Progenitor cell of endocrine pancreas (in vitro differentiated cells): ENCODE measurements at places on chromosomes 12 and 14. TPM values are rescaled to one million over a fixed set of nuclear protein-coding genes. Genes with fewer than 3 reads are reported as not detected.

Gene ALDH1L2
- 0.69 and 1.5 TPM in 2 replicates for total RNA-seq

Gene GPR132
- total RNA-seq: 0.57 and 0.69 TPM in 2 replicates

Gene GLT8D2
- total RNA-seq: 0.46 and 0.80 TPM in 2 replicates

Gene MYG1
- 58.9 and 60.7 TPM in 2 replicates for total RNA-seq

Gene GALC
- total RNA-seq: 43.0 and 44.0 TPM in 2 replicates

Gene PMEL
- 3.7 and 6.3 TPM in 2 replicates for total RNA-seq

Gene TSPAN19
- total RNA-seq: not detected in 2 replicates

Gene TAS2R42
- not detected in 2 replicates for total RNA-seq

Gene KRT85
- not detected in 2 replicates for total RNA-seq

Gene ING4
- 105 and 110 TPM in 2 replicates for total RNA-seq

Gene DIO2
- total RNA-seq: 0.19 and 0.75 TPM in 2 replicates

Gene POTEG
- not detected in 2 replicates for total RNA-seq

Gene STON2
- 73.6 and 77.2 TPM in 2 replicates for total RNA-seq

- DNase-seq: no peak
Observed at GRCh38 chr14:51595881-51596455, 55.7 kb upstream of the FRMD6 start.

DNA sequence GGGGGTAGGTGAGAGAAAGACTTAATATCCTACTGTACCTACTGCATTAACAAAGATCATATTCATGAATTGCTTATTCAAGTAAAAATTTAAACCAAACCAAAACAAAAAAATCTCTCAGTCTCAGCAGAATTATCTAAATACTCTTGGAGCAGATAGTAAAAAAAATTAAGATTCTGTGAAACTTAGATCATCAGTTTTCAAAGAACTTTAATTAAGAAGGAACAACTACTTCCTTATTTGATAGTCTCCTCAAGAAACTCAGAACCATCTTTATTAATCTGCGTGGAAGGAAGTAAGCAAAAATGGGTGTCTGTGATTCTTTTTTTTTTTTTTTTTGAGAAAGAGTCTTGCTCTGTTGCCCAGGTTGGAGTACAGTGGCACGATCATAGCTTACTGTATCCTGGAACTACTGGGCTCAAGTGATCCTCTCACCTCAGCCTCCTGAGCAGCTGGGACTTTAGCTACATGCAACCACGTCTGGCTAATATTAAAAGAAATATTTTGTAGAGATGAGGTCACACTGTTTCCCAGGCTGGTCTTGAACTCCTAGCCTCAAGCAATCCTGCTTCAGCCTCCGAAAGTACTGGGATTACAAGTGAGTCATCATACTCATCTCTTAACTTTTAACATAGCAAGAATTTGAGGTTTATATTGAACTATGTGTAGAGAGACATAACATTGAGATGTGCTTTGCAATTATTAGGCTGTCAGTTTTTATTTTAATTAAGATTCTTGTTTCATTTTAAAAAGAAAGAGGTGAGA is 37.4 kb downstream of the GAS2L3 start:
- no peak for DNase-seq

GRCh38 chr12:104150416-104150815 is 12.4 kb upstream of the NFYB start:
- no peak for DNase-seq

- no peak for DNase-seq
Observed at GRCh38 chr12:16526693-16527092, 79.3 kb downstream of the LMO3 start.

DNA sequence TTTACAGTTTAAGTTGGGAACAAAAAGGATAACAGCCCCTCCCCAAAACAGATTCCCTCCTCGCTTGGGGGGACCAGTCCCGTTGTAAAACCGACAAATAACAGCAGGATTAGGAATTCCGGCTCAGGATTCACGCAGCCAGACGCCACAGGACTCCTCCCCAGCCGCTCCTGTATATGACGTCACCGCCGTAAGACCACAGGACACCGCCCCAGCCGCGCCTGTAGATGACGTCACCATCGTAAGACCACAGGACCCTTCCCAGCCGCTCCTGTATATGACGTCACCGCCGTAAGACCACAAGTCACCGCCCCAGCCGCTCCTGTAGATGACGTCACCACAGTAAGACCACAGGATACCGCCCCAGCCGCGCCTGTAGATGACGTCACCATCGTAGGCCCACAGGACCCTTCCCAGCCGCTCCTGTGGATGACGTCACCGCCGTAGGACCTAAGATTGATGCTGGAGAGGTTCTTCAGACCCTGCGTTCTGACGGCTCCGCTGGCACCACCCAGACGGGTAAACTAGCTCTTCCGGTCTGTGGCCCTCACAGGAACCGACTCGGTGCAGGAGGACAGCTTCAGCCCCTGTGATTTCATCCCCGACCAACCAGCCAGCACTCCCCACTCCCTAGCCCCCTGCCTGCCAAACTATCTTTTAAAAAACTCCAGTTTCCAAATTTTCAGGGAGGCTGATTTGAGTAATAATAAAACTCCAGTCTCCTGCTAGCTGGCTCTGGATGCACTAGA is 43.9 kb upstream of the FBRSL1 start:
- no peak for DNase-seq

GRCh38 chr12:103269946-103270345 is 225.8 kb downstream of the C12orf42 start:
- DNase-seq: no peak

GRCh38 chr12:65827827-65828231 is 3.5 kb downstream of the HMGA2 start:
- DNase-seq: no peak

- no peak for DNase-seq
Observed at GRCh38 chr12:105331805-105332251, 1.3 kb downstream of the C12orf75 start.

- no peak for DNase-seq
Observed at GRCh38 chr14:77155083-77155482, 13.5 kb upstream of the ZDHHC22 start.

DNA sequence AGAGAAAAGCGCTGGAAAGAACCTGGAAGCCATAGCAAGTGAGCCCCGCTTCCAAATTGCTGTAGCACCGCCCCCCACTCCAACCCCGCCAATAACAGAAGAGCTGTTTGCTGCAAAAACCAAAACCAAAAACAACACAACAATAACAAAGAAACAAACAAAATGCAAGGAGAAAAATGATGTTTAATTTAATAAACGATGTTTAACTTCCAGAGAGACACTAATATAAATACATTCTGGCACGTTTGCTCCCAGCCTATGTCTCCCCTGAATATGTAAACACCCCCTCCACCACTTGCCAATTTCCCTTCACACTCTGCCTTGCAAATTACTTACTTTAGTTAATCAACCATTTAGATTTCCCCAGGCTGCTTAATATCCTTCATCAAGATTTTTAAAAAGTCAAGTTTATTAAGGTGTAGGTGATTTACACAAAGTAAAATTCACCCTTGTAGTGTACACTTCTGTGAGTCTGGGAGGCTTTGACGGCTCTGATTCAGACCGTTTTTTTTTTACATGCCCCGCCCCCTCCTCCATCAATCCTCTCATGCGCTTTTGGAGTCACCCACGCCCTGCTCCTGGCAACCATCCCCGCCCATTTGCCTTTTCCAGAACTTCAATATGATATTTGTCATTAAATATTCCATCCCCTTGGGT is 482 bp upstream of the IFI27L2 start:
- no peak for DNase-seq

DNA sequence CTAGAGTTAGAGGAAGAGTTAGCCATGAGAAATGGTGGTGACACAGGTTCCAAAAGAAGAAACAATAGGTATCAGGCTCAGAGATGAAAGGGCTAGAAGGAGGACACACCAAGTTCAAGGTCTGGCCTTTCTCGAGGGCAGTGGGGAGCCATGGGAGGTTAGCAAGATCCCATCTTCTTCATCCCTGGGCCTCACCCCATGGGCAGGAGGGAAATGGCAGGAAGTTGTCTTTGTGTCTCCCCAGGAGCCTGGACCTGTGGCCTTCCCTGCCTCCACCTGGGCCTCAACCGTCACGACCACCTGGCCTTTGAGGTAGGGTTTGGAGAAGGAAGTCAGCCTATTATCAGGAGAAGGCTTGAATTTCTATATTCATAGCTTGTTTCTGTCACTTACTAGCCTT is 5.8 kb upstream of the AQP2 start:
- DNase-seq: no peak

DNA sequence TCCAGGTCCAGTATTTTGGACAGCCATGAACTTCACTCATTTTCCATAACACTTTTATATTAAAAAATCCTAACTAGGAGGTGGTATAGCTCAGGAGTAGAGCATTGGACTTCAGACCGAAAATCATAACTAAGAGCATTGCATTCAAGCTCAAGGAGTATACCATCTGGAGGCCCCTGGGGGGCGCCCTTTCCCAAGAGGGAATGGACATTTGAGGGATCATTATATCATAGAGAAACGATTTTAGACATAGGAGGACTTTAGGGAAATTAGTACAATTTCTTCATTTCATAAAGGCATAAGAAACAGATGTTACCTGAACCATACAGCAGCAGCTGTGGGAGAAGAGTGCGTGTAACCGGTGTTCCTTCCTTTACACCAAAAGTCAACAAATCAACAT is 5.2 kb upstream of the ATG14 start:
- no peak for DNase-seq

- DNase-seq: no peak
Observed at GRCh38 chr14:67738740-67739504, 37.2 kb downstream of the RDH12 start.

DNA sequence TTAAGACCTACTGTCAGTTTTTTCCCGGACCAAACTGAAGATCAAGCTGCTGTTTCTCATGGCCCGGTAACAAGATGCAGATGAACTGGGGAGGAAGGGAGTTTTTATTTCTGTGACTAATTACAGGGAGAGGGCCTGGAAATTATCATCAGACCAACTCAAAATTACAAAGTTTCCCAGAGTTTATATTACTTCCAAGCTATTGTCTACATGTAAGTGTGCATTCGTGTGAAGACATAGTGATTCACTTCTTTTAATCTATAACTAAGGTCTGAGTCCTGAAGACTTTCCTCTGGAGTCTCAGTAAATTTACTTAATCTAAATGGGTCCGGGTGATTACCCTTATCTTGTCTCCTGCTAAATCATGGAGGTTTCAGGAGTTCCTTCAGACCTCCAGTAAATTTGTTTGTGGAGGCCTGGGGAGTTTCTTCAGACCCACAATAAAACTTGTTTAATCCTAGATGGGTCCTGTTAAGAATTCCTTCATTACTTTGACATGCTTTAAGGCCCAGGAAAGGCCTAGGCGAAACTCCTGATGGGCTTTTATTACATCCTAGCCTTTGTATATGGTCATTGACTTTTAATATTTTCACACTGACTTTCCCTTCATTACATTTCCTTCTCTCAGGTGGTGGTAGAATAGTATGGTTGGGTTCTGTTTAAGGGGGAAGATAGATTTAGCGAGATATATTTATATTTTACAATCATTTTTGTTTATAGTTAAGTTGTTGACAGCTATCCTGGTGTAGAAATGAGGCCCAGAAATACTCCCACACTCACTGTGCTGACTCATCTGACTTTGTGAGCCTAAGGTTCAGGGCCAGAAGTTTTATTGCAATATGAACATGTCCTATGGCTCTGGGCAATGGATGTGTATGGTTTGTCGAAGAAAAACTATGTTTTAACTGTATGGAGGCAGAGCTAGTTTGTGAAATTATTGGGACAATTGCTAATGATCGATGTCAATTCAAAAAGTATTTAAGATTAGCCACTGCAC is 627.0 kb upstream of the FBXO33 start:
- DNase-seq: no peak

GRCh38 chr14:68018598-68018997 is 199.0 kb downstream of the RAD51B start:
- DNase-seq: no peak

DNA sequence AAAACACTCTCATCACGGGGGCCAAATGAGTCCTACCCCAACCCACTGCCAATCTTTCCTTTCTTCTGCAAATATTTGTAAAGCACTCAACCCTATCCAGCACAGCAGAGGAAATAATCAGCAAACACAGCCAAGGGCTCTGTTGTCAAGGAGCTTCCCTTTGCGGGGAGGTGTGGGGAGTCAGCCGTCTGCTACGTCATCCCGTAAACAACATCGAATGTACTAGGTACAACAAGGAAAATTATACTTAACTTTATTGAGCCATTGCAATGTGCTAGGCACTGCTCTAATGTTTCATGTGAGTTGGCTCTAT is 22.8 kb downstream of the TMEM63C start:
- DNase-seq: no peak

- DNase-seq: no peak
Observed at GRCh38 chr12:26250801-26251200, 55.4 kb downstream of the SSPN start.

DNA sequence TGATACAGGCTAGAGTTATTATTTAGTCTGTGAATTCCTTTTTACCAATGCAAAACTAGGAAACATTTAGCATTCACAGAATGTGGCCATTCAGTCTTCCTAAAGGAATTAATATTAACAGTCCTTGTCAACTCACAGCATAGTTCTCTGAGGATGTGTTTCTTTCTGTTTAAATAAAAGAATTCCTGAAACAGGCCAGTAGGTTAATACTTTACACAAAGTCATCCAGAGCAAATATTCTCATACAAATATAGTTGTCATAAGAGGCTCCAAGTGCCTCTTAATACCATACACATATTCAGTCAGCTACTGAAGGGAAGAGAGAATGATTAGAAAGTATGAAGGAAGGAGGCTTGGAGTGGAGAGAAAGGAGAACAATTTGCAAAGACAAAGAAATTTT is 120.1 kb downstream of the LMNTD1 start:
- DNase-seq: no peak

- no peak for DNase-seq
Observed at GRCh38 chr12:76813265-76813664, 49.4 kb downstream of the ZDHHC17 start.

DNA sequence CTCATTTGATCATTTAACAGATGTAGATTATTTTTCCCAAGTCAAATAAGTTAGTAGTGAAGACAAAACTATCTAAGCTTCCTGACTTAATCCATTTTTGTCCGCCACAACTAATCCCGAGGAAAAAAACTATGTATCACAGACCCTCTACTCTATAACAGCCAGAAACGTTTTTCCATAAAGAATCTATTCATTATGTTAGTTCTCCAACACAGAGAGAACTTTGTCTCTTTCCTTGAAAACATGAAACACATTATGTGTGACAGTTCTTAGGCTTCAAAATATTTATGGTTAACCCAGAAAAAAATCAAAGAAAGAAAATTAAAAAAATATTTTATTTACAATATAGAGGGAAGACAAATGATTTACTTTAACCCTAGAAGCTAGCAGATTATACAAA is 100.1 kb downstream of the PLEKHG7 start:
- DNase-seq: no peak

DNA sequence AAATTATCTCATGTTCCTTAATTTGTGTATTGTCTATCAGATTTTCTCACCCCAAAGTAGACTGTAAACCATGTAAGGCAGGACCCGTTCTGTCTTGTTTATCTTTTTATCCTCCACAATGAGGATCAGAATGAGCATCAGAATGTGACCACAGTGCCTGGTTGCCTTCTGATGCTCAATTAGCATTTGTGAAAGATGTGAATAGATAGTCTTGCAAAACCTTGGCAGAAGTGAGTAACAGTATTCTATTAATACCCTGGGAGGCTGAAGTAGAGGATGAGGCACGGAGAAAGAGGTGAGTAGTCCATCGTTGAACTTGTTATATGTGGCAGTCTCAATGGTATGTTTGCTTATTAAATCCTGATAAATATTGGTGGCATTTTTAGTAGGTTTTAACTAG is 781.4 kb downstream of the NRXN3 start:
- DNase-seq: no peak
